Omental fat pad (tissue), 4 donors: ENCODE measurements at places on chromosomes 1 and 21.
A peak's percentile ranks its signal among the peaks of the same experiment; 100 is the strongest.

GRCh38 chr1:18723206-18723605 is 92.6 kb downstream of the PAX7 start:
- DNase-seq, result no peak

- peak; percentile 58 for DNase-seq
Observed at GRCh38 chr1:205335692-205336091, 14.1 kb upstream of the NUAK2 start.

DNA sequence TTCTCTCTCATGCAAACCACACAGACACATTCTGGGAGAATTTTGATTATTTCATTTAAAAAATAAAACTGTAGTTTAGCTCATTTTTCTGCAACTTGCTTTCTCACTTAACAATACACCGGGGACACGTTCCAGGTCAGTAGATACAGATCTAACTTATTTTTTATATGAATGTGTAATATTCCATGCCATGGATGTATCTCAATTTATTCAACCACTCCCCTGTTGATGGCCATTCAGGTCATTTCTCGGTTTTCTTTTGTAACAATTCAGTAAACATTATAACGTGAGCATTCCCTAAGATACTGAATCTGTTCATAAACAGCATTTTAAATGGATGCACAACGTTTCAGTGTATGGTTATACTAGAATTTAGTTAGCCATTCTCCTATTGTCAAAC is 64.7 kb downstream of the CSMD2 start:
- no peak for DNase-seq

DNA sequence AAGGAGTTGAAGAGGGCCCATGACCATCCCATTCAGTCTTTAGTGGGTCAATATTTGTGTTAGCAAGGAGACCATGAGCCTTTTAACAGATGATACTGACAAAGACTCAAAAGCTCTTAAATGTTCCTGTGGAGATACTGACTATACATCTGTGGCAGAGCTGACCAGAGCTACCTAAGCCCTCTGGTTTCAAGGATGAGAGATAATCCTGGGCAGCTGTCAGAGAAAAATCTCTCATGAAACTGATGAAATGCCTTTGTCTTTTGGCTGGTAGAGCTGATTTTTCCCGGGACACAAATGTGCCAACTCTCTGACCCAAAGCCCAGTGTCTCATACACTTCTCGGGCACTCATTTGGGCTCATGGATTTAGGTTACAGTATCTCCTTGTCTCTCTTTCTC is 100.9 kb downstream of the XCL2 start:
- no peak for DNase-seq

GRCh38 chr1:155309423-155310021 is 856 bp downstream of the FDPS start:
- no peak for DNase-seq
